ENCODE measurements at places on chromosomes 3 and 15.
A peak's percentile ranks its signal among the peaks of the same experiment; 100 is the strongest.

DNA sequence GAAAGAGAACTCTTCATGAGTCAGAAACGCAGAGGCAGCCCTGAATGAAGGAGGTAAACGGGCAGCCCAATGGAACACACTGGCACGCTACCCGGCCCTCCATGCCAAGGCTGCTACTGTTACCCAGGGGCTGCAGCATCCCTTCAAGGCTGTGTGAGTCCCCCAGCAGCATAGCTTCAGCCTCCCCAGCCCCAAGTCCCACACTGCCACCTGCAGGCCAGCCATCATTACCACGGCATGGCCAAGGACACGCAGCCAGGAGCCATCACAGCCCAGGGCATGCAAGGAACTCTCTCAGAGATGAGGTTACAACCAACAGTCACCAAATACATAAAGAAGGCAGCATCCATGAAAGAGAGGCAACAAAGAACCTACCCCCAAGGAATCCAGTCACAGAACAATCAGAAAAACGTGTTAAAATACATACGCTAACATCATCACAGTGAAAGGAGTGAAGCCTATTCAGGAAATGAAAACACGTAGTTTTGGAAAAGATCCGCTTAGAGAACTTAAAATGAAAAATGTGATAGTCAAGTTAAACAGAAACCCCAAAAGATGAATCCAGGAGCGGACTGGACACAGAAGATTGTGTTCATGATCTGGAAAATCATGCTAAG lies 22.4 kb downstream of the PLA2G4F start:
- DNase-seq = peak; percentile 13

GRCh38 chr3:46705751-46706552 lies 4.8 kb downstream of the TMIE start:
- DNase-seq = no peak

DNA sequence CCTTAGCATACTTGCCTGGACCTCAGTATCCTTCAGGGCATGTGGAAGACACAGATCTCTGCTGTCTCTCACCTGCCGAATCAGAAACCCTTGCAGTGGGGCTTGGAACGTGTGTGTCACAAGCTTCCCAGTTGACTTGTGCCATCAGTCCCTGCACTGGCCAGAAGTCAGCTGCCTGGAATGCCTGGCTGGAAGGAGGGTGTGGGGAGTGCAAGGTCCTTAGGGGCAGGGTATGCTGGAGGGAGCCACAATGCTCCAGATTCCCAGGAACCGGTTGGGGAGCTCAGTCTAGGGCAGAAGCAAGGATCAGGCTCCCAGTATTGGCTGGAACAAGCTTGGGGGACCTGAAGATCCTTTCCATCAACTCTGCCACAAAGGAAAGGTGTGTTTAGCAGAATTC lies 27.1 kb downstream of the SPSB4 start:
- DNase-seq = no peak

DNA sequence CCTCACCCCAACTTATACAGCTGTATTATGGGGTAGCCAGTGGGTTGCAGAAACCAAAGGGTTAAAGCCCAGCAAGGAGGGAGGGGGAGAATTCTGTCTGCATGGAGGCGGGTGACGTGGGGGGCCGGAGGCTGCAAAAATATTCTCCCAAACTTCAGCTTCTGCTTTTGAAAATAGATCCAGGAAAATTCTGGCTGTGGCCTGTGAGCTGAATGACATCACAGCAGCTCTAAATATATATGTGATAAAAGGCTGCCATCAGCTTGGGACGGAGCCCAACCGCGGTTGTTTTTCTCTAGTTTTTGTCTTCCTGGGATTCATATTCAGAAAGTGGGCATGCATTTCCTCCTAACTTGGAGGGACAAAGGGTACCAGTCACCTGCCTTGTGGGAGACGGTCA lies 27.6 kb downstream of the MAPKAPK3 start:
- DNase-seq = no peak

DNA sequence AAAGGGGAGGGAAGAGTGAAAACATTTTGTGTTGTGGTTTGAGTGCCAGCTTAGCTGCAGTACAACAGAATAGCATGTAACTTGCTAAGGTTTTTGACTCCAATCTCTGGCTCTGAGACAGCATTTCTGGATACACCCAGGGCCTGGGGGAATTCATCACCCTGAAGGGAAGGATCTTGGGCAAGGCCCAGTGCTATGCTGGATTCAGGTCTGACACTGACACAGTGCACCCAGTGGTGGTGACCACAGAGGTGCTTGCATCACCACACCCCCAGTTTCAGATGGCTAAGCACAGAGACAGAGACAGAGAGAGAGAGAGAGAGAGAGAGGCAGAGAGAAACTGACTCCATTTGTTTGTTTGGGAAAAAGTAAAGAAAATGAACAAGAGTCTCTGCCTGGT lies 74.1 kb upstream of the KBTBD8 start:
- DNase-seq = no peak

GRCh38 chr3:176724394-176724759 lies 472.9 kb downstream of the TBL1XR1 start:
- no peak for DNase-seq

DNA sequence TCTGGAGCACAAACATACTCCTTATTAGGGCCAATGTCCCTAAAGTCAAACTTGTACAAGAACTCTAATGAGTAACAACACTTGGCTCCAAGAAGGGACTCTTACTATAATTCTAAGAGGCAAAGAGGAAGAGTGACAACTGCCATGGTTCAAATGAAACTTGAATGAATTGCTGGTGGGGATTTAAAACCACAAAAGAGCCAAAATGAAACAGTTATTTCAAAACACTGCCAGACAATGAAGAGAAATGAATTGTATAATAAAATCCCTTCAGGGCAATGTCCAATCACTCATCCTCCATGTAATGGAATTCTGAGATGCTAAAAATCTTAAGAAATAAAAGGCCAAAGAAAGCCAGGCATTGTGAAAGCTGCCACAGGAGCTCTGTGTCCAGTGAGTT lies 14.2 kb downstream of the THRB start:
- no peak for DNase-seq

DNA sequence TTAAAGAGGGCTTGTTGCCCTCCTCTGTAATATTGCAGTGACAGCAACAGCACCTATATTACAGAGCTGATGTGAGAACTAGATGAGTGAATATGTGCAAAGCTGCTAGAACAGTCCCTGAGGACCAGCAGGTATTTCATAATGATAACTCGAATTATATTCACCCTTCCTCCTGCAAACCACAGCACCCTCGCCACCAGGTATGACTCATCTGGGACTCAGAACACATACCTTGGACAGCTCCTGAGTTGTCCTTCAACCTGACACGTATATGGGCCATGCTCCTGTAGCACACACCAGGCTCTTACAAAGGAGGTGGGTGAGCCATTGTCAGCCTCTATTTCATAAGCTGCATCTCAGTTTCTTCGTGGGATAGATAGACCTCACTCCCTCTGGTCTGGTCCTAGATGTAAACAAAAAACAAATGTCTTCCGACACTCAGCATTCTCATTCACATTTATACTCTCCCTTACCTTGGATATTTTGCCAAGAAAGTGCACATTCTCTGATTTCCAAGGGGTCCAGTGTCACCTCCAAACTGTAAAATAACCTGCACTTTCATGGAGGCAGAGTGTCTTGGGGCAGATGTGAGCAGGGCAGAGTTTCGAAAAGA lies 124.5 kb downstream of the TLE3 start:
- DNase-seq = peak; percentile 52

DNA sequence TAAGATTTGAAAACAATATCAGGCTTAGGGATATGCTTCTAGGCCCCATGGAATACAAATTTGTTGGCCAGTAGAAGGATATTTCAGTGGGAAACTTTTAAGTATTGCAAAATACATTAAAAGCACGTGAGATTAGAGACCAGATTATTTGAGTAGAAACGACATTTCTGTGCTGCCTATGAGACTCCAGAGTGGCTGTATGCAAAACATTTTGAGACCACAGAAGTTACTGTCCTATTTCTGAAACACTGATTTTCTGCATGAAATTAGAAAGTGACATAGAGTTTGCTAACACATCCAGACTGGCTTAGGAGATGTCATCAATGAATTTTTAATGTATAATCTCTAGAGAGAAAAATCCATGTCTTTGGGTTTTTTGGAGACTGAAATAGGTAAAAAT lies 99.8 kb downstream of the KCNH8 start:
- DNase-seq = no peak

GRCh38 chr15:68782589-68783161 lies 38.0 kb downstream of the ANP32A start:
- DNase-seq = no peak

- DNase-seq = peak; percentile 37
Measured at GRCh38 chr15:58770519-58770856, 614 bp upstream of the MINDY2 start.

GRCh38 chr3:63762180-63762579 lies 56.9 kb upstream of the C3orf49 start:
- no peak for DNase-seq

GRCh38 chr15:95459273-95459672 lies 871.2 kb upstream of the NR2F2 start:
- DNase-seq = no peak

- DNase-seq = no peak
Measured at GRCh38 chr15:48119277-48119676, 1.5 kb upstream of the SLC24A5 start.

DNA sequence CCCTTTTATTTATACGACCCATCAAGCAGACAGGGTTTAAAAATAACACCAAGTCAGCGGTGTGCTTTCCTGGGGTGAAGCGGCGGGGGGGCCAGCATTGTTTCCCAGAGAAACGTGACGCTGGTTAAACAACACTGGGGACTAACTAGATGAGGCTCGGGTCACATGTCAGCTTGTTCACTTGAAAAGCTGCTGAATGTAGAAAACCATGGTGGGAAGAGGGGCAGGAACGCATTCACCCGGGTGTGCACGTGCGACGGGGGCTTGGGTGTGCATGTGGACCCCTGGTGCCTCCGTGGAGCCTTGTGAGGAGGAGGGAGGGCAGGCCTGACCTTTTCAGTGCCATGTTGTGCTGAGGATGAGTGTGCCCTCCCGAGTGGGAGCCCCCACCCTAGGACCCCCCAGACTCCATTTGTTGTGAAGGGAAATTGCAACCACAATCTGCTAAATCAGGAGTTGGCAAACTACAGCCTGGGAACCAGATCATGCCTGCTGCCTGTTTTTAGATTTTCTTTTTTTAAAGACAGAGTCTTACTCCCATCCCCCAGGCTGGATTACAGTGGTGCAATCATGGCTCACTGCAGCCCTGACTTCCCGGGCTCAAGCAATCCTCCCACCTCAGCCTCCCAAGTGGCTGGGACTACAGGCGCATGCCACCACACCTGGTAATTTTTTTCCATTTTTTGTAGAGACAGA lies 70.4 kb upstream of the CMTM7 start:
- no peak for DNase-seq

- DNase-seq = no peak
Measured at GRCh38 chr15:101540480-101541239, 51.2 kb upstream of the PCSK6 start.

- no peak for DNase-seq
Measured at GRCh38 chr3:190070622-190071347, 49.9 kb downstream of the P3H2 start.

DNA sequence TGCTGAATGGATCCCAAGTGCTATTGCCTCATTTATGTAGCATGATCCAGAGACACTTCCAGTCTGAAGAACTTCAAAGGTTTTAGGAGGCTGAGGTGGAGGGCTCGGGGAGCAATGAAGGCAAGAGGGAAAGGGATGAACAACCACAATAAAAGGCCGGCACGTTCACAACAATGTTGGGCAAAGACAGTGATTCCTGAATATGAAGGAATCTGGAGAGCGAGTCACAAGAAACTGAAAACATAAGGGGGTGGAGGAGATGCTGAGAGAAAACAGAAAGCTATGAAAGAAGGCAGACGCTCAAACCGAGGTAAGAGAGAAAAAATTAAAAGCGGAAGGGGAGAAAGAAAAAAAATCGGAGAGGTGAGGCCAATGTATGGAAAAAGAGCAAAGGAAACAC lies 120.1 kb downstream of the GREM1 start:
- DNase-seq = no peak

GRCh38 chr3:66075281-66075680 lies 36.6 kb upstream of the MAGI1 start:
- no peak for DNase-seq

DNA sequence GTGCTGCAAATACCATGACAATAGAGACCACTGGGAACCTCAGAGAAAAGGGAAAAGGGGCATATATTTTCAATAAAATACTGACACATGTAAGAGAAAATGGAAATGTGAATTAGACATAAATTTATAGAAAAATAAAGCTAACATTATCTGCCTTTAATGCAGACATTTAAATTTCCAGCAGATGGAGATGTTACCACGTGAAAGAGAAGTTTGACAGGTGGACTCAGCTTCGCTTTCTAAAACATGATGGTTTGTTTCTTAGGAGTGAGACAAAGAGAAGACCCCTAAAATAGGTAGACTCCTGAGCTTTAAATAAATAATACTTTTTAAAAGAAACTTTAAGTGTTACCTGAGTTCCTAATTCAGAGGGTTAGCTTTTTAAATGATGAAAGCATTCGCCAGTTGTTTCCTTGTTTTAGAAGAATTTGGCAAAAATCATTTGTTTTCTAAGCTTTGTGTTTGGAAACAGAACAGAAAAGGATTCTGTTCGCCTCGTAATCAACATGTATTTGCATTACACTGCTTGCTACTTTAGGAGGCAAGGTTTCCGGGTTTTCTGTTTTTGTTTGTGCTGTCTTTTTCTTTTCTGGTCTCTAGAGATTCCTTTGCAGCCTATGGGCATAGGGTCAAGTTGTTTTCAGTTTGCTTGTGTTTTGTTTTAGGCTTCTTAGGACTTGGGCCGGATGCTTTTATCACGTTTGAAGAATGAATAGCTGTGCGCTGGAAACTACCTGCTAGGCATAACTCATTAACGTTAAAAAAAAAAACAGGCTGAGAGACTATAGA lies 271.4 kb downstream of the THSD4 start:
- DNase-seq = no peak

DNA sequence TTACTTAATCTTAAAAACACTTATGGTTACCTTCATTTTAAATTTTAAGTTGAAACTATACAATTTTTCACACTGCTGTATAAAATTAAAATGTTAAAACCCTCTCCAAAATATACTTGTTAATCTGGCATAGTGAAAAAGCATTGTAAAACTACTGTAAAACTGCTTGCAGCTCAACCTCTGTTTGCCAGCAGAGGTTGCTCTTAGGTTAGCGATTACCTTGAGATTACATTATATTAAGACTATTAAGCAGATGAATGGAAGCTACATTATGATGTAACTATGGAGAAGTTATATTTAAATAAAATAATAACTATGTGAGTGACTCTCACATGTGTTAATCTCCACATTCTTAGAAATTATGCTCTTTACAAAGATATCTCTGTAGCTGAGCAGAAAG lies 143.6 kb upstream of the SLITRK3 start:
- no peak for DNase-seq

DNA sequence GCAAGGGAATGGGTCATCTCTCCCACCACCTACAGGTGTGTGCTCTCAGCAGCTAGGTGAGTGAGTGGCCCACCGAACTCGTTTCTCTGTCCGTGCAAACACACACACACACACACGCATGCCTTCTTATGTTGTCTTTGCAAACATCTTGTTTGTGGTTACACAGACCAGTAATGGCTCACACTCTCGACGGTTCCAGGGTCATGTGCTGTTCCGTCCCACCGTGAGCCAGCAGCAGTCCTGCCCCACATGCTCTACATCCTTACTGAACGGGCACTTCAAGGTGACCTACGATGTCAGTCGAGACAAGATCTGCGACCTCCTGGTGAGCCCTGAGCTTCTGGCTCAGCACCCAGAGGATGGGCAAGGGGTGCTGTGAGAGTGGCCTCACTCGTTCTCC lies 4.3 kb downstream of the ITIH1 start:
- DNase-seq = no peak

Measured in stimulated activated naive B cell treated with anti-CD40 and anti-IgM and Interleukin-4, amounts not matched to agents 10 μg/mL and 1 μg/mL and 100 μg/mL, for 72 hours (primary cell).